ENCODE measurements at places on chromosomes 1 and 21.
A peak's percentile ranks its signal among the peaks of the same experiment; 100 is the strongest.

DNA sequence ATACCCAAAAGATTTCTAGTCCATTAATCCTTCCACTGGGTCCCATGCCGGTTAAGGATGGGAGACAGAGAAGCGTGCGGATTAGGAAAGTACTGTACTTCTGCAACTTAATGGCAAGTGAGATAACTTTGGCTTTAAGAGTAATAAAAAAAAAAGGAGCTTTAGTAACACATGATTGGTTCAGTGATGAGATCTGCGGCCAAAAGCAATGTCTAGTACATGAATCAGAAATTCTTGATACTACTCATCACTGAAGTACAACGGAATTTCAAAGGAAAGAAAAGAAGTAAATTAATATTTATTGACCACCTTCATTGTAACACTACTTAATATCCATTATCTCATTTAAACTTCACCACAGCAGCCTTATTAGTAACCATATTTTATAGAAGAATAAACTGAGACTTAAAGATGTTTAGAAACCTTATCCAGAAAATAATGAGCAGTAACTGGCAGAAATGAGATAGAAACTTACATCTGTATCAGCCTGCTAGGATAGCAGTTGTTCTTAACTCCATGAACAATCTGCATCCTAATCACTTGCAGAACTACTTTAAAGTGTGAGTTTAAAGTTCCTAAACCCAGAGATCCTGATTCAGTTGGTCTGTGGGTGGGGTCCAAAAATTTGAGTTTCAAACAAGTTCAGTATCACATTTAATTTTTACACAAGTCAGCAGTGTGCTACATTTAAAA is 14.1 kb upstream of the NUF2 start:
- no peak for DNase-seq

DNA sequence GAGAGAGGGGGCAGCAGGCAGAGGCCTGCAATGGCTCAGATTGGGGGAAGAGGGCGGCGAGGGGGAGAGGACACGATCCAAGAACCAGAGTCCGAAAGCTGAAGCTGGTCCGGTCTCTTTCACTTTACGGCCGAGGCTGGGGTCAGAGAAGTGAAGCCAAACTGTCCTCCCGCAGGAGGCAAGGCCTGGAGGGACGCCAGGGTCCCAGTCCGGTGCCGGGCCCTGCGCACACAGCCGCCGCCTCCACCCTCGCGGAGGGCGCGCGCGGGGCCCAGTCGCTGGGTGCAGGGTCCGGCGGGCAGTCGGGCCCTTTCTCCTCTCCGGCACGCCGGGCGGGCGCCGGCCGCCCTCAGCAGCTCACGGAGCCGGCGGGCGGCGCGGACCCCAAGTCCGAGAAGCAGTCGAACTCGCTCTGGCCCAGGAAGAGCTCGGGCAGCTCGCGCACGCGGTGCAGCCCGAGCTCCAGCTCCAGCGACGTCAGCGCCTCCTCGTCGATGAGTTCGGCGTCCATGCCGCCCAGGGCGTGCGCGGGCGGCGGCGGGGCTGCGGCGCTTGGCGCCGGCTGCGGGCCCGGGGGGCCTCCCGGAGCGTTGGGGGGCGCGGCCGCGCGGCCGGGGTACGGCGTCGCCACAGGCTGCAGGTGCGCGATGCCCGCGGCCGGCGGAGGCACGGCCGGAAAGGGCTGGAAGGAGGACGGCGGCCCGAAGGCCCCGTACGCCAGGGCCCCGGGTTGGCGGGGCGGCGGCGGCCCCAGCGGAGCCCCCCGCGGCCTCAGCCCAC is 749 bp downstream of the CITED4 start:
- DNase-seq, result peak; percentile 30

DNA sequence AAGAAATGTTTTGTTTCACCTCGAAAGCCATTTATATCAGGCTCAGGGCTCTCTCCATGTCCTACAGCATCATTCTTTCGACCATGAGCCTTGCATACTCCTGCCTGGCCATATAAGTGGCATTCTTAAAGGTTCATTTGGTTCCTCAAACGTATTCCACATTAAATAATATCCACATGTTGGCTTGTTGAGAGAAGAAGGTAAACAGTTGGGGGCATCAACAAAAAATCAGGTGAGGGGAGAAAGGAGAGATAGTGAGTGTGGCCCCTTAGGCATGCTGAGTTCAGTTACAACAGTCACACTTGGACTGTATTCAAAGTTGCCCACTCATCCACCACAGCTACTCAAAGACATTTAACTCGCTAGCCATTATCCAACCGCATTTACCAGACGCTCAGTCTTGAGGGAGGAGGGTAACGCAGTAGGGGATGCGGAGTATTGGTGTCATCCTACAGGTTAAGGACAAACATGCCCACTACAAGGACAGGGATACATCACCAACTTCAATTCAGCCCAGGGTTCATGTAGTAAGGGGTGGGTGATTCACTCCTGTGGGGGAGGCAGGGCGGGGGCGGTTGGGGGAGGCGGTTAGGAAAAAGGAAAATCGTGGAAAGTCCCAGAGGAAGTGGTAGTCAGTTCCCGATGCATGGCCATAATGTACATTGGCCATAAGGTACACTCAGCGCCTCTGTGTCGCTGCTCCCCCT is 1.4 kb downstream of the ZNF697 start:
- DNase-seq, result no peak

GRCh38 chr1:150809651-150810050 is 1.6 kb upstream of the CTSK start:
- DNase-seq, result no peak

DNA sequence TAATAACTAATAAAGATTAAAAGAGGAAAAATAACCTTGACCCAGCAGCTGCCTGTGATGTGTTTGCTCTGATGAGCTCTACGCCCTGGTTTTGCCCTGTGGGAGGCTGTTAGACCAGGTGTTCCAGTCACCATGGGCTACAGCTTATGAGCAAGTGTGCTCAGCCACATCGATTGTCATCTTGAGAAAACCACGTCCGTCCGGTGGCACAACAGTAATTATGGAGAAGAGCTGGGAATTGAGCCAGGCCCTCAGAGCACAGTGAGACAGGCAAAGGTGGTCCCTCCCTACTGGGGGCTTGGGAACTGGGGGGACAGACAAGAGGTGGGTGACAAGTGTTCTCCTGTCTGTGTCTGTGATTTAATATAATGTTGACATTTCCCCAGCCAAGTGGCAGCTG is 420.5 kb downstream of the MATN1 start:
- DNase-seq, result no peak

GRCh38 chr1:71473331-71473730 is 392.5 kb upstream of the ZRANB2 start:
- DNase-seq, result no peak

GRCh38 chr1:240646571-240647240 is 34.8 kb upstream of the GREM2 start:
- no peak for DNase-seq

DNA sequence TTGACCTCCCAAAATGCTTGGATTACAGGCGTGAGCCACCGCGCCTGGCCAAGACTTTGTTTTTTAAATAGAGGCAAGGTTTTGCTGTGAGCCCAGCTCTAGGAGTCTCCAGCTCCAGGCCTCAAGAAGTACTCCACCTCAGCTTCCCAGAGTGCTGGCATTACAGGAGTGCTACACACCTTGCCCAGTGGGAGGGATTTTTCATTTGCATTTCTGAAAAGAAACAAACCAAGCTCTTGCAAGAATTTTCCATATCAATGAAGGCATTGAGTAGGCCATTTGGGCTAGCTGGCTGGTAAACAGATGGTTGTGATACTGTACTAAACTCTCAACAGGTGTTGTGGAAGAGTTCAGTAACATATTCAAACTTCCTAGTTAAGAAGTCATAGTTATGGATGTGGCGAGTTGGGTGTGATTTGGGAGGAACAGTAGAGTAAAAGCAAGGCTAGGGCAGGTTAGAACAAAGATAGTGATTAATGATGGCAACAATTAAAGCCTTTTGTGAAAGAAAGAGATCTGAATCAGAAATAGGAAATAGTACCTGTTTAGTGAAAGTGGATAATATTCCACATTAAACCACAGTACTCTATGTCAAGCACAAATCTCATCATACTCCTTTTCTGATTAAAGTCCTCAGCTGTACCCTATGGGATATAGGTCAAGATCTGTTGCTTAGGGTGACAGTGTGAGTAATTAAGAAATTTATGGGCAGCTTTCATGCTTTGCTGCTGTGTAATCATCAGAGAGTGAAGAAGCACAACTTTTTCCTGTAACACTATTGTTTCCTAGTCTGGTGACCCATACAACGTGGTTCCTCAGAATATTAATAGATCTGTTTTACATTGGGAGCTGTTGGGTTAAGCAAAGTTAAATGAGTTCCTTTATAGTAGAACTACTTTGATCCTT is 10.7 kb downstream of the AKIRIN1 start:
- no peak for DNase-seq

DNA sequence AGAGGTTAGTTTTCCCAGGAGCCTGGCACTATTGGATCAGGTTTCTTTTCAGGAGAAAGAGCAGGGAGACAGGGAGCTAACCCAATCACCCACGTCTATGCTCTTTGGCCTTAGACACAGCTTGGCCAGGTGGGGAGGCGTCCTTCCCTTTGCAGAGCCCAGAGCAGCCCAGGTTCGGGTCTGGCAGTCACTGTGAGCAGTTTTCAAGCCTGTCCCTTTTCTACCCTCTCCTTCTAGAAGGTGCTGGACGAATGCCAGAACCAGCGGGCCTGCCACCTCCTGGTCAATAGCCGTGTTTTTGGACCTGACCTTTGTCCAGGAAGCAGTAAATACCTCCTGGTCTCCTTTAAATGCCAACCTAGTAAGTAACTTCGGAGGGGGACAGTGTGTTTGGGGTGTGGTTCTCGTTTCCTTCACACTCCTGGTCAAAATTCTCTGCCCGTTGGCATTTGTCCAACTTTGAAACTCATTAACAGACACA is 44.9 kb downstream of the EVA1C start:
- DNase-seq, result no peak

DNA sequence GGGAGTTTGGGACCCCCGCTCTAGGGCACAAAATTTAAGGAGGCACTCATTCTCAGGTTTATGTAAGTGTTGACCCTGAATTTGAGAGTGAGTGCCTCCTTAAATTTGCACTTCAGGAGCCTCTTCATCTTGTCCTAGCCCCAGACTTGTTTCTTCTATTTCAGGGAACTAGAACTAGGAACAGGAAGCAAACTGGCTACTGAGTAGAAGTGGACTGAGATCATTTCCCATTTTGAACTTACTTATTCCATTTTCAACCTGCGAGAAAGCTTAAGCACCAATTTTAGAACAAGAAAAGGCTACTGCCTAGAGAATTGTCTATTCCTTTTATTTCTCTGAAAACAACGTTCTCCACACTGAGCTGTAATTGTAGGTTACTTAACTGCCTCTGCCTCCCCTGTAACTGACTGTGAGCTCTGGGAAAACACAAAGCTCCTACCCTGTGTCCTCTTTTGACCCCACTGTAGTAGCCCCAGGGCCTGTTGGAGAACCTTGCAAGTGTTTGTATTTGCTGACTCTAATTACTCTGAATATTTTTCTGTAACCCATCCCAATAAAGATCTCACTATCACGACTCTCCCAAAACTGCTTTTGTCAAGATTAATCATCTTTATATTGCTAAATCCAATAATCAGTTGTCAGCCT is 2.5 kb downstream of the PPT1 start:
- peak; percentile 64 for DNase-seq
